Myocyte (in vitro differentiated cells): ENCODE measurements at places on chromosomes 6 and 20.

DNA sequence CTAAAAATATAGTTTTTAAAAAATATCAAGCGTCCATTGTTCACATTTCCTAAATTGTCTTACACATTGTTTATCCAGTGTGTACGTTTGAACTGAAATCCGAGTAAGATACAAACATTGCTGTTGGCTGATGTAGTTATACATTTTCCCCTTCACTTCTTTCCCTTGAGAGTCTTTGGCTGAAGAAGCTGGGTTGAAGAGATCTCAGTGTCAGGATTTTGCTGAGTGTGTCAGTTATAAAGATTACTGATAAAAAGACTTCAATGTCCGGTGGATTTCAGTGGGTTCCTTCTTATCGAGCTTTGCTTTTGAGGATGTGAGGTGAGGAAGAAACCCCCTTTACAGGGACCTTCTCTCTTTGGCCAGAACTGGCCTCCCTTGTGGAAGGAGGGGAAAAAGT, 20.5 kb downstream of the RFPL4B start:
- no peak for DNase-seq

GRCh38 chr6:30450909-30451841, 38.1 kb upstream of the HLA-E start:
- DNase-seq, result peak; percentile 66

GRCh38 chr6:143591441-143591840, 79.9 kb upstream of the FUCA2 start:
- DNase-seq, result no peak

- DNase-seq, result peak; percentile 19
These were observed 972 bp downstream of the RNF8 start for GRCh38 chr6:37354526-37355384.

DNA sequence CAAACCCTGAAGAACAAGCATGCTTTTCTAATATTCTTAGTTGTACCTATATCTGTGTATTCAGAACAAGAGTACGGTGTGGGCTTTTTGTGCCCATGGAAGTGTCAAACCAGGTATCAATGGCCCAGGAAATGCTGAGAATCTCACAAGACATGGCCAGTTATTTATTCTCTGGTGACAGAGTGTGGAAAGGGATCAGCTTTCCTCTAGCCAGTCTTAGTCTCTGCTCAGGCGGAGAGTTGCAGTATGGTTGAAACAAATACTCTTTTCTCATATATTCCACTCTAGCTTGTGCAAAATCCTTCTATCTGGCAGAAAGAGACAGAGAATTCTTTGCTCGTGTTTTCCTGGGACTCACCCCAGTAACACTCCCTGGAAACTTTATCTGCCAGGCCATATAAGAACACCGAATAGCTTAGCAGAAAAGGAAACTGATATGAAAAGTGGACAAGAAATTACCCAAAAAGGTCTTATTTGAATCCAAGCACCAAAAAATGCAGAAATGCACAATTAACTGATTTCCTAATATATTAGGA, 173.3 kb upstream of the RSPO3 start:
- DNase-seq, result peak; percentile 7

DNA sequence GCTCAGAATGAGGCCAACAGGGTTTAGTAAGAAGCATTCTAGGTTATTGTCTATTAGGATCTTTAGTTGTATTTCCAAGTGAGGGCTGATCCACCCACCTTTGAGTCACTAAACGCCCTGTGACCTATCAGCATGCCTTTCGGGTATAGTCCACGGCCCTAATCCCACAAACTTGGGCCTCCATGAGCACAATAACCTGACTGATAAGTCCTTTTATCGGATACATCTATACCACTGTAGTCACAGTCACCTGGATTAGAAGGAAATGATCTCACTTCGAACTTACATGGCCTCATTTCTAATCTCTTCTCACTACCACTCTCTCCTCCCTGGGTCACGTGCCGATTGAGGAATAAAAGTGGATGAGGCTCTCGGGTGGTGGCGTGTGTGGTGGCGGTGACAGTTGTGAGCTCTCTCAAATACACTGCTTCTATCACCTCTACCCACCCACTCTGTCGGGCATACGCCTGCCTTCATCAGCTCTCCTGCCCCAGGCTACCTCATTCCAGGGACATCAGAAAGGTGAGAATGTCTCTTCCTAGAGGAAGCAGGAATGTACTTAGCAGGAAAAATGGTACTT, 65.2 kb downstream of the TRAM2 start:
- DNase-seq, result peak; percentile 36
